Stimulated activated CD4-positive, alpha-beta T cell treated with anti-CD3 and anti-CD28 coated beads, TNF-alpha, amount 100 ng/mL, for 1 hour (primary cell): ENCODE measurements at places on chromosomes 6 and 20.

DNA sequence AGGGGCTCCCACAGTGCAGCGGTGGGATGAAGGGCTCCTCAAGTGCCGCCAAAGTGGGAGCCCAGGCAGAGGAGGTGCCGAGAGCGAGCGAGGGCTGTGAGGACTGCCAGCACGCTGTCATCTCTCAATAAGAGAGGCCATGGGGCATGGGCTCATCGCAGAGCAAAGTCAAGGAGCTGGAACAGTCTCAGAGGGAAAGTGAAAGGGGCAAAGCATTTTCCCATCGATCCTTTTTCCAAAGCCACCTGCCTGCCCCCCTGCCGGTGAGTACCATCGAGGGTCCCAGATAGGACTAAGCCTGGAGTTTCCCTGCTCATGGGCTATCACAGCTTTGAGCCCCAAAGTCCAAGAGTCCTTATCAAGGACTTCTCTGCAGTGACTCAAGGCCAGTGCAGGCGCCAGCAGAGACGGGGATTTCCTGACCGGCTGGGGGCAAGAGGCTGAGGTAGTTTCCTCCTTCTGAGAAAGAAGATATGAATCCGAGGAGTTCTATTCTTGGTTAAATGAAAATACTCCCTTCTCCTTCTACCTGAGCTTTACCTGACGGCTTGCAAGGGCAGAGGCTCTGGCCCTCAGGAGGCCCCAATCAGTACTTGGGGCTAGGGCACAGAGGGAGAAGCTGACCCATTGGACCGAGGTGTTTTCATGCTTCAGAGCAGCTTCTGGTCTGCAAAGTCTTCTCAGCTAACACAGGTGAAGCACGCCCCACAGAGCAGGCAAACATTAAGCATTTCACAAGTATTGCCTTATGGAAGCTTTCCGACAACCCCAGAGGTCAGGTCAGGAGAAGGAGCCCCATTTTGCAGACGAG lies 22.6 kb downstream of the ETV7 start:
- DNase-seq = no peak

DNA sequence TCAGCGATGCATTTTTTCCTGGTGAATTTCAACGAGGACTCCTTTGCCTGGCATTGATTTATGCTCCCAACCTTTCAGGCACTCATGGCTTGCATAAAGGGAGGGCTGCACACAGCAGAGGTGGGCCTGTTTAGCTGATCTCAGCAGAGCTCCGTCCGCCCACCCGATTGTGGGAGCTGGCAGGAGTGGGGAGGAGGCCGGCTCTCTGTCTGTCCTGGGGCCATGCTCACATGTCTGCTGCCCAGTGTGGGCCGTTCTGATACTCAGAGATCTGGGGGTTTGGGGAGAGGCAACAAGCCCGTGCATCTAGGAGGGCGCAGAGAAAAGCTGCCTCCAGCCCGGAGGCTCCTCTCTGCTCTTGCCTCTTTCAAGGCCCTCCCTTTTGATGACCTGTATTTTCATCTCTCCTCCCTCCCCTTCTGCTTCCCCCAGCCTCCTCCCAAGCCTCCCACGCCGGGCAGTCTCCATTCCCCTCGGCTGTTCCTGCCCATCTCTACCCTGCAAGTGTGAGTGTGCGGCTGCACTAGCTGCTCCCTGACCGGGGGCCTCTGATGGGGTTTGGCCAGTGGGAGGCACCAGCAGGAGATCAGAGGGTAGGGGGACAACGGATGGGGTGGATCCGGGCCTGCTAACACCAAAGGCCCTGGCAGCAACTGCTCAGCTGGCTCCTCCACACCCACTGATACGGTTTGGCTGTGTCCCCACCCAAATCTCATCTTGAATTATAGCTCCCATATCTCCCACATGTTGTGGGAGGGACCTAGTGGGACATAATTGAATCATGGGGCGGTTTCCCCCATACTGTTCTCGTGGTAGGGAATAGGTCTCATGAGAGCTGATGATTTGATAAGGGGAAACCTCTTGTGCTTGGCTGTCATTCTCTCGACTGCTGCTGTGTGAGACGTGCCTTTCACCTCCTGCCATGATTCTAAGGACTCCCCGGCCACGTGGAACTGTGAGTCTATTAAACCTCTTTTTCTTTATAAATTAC lies 39.6 kb upstream of the MLN start:
- DNase-seq = no peak

DNA sequence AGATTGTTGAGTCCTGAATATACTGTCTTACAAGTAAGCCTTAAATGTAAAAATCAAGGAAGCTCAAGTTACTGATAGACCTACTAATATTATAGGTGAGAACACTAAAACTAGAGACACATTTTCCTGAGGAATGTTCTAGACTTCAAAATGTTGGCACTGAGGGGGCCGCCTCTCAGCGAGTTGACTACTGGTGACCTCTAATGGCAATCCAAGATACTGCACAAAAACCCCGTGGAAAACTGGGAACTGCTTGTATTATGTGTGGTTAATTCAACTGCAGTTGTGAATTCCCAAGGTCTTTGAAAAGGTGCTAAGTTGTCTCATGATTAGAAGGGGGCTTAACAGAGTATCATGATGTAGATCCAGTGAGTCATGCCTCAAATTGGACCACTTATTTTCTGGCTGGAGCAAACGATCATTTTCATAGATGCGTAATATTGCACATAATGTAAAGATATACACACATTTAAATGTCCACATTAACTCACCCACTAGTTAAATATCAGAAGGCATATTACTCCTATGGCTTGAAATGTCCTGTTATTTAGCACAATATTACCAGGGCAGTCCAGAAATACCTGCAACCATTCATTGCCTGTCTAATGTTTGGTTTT lies 336.2 kb downstream of the FOXA2 start:
- DNase-seq = no peak

GRCh38 chr6:163571730-163572129 lies 157.2 kb downstream of the QKI start:
- no peak for DNase-seq

GRCh38 chr20:50417023-50417329 lies 93.2 kb upstream of the PTPN1 start:
- DNase-seq = no peak

DNA sequence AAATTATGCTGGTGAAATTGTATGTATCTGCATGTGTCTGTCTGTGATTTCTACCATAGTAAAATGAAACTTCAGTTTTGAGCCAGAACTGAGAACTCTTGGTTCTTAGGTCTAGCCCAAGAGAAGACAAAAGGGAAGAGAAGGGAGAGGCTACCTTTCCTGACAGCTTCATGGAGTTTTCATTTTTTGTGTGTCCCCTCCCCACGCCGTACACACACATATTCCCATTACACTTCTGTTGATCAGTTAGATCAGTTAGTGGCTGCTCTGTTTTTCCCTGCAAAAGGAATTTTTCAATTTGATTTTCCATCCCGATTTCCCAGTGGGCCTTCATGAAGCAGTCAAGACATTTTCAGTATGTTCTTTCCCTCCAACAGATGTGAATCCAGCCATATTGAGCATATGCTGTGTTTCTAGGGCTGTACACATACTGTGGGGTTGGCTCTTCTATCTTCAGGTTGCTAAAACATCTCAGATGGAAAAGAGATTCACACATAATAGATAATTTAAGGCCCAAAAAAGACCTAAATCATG lies 52.5 kb downstream of the HIVEP1 start:
- no peak for DNase-seq

- no peak for DNase-seq
Measured at GRCh38 chr6:19736066-19736465, 101.1 kb upstream of the ID4 start.

- DNase-seq = no peak
Measured at GRCh38 chr6:66526061-66526460, 819.0 kb upstream of the EYS start.

- no peak for DNase-seq
Measured at GRCh38 chr20:16778159-16778558, 30.0 kb downstream of the OTOR start.

- no peak for DNase-seq
Measured at GRCh38 chr6:141403827-141404226, 728.9 kb upstream of the GJE1 start.

DNA sequence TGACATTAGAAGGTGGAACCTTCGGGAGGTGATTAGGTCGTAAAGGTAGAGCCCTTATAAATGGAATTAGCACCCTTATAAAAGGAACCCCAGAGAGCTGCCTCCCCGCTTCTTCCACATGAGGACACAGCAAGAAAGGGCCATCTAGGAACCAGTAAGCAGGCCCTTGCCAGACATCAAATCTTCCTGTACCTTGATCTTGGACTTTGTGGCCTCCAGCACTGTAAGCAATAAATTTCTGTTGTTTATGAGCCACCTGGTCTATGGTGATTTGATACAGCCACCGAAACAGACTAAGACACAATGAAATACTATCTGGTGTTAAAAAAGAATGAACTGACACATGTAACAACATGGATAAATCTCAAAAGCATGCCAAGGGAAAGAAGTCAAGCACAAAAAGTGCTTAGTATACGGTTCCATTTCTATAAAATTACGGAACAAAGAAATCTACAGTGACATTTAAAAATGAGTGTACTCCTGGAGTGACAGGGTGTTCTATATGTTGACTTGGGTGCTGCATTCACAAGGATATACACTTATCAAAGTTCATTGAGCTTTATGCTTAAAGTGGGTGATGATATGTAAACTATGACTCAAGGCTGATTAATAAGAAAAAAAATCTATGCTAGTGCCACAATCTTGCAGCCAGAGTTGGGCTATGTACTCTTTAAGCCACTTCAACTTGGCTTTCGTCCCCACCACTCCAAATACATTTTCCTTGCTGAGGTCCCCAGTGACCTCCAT lies 18.4 kb downstream of the SERPINB1 start:
- no peak for DNase-seq

DNA sequence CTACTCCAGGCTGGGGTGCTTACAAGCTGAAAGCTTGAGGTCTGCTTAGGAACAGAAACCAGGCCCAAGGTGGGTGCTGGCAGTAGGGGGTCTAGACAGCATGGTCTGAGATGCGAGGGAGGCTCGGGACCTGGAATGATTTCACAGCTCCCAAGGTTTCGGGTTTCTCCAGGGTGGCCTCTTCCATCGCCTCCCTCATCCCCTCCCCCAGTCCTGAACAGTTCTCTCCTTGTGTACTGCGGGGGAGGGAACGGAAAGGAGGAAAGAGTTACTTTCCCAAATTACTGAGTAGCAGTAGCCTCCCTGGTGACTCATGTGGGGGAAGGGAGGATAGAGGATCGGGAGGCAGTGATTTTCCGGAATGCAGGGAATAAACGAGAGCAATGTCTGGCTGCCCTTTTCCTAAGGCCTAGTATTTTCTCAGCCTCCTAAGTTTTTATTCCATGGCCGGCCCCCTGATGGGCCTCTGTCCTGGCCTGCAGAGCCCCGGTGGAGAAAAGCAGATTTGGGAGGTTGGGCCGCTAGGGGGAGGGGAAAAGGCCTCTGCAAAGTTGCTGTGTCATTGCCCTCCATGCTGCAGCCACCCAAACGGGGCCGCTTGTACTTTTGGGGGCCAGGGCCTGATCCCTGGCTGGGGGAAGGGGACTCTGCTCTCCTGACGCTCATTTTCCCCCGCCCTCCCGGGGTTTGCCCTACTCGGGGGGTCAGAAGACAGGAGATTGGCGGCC lies 1.5 kb downstream of the BRD2 start:
- no peak for DNase-seq

DNA sequence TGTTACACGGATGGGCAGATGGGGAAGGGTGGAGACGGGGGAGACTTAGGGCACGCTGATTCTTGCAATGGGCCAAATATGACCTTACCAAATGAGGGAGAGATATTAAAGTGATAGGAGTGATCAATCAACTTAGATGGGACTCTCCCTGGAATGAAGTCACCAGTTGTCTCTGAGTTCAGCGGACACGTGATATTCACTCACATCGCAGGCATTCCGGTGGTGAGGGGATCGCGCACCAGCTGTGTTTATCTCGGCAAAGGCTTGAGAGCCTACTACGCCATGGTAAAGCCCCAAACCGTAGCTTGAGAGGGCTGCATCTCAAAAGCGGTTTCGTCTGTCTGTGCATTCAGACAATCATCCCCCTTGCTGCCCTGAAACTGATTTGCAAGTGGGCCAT lies 5.5 kb downstream of the BMP7 start:
- no peak for DNase-seq

- DNase-seq = no peak
Measured at GRCh38 chr20:4956200-4956810, 45.0 kb downstream of the SLC23A2 start.

DNA sequence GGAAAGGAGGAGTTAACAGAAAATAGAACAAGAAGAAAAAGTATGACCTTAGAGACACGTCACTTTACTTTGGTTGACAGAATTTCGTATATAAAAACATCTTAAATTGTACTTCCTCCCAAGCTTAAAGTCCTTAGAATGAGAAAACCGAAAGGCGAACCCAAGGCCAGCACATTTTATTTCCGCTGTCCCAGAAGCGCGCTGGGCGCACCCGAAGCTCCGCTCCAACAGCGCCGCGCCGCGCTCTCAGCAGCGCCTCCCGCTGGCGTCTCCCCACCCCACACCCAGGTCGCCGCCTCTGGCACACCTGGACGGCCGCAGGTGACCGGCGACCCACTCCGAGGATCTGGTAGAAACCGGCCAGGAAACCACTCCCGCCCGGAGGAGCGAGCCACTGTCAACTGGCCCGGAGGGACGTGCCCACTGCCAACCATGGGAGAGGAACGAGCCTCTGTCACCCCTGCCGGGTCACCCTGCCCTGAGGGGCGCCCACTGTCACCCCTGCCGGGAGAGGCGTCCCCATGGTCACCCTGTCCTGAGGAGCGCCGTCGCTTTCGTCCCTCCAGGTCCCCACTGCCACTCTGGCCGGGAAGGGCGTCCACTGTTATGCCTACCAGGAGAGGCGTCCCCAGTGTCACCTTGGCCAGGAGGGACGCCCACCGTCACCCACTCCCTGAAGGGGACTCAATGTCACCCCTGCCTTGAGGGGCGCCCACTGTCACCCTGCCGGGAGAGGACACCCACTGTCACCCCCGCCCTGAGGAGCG lies 824 bp downstream of the MPC1 start:
- no peak for DNase-seq

DNA sequence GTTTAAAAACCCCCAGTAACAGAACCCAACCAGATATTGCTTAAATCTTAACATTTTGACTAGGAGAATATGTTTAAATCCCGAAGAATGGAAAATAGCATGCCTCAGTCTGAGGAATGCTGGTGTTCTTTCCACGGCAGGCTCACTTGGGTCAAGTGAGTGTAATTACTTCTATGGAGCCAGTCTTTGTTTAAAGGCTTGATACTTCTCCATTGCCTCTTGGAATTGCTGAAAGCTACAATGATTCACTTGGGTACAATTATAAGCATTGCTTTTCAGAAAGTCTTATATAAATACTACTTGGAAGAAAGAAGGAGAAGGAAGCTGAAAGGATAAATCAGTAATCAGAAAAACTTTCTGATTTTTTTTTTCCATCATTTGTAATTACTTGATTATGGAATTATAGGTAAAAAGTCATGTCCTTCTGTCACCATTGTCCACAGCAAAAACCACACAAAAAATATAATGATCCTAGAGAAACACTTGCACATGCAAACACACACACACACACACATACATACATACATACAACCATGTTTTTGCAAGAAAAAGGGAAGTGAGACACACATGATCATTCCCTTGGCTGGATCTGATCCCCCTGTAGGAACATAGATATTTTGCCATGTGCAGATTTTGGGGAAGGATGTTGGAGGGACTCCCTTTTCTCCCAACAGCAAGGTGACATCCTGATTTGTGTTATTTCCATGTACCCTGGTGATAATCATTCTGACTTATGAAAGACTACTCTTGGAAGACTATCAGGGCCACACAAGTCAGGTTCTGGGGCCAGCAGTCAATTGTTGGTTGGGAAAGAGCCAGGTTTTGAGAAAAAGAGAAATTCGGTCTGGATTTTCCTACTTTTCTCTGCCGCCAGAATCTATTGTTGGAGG lies 396.0 kb upstream of the BTBD3 start:
- DNase-seq = no peak
